8988T (cell line): ENCODE measurements at places on chromosomes 6 and 20.

GRCh38 chr6:36171573-36171972 is 25.0 kb upstream of the BRPF3 start:
- DNase-seq, result no peak

DNA sequence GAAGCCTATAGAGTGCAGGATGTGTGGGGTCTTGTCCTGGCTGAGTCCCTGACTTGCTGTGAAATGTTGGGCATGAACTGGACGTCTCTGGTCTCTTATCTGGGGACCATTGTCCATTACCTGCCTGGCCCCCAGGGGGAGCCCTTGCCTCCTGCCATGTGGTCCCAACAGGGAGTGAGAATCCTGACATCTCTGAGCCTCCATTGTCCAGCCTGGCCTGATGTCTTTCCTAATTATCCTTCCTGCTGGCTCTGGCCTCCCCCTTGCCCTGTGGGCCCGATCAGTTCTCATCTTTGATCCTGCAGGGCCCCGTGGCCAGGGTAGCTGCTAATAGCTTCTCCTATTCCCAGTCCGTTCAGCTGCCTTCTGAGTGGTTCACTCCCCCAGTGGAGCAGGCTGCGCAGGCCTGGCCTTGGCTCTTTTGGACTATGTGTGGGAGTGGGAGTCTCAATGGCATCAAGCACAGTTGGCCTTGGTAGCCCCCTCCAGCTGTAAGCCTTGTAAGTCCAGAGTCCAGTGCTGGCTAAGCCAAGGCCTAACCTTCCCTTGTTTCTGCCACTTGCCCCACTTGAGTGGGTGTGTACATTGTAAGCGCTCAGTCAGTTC is 77.9 kb upstream of the RALY start:
- DNase-seq, result peak; percentile 46

DNA sequence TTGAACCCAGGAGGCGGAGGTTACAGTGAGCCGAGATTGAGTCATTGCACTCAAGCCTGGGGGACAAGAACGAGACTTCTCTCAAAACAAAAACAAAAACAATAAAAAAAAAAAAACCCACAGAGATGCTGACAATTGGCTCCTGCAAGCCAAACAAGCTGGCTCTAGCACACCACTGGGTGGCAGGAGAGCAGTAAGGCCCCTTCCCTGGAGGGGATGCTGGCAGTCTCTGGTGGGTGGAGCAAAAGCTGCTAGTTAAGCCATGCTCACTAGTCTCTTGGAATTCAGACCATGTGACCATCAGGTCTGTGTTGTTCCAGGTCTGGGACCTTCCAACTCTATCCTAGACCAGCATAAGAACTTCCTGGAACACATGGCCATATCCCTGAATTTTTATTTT is 18.9 kb upstream of the DSN1 start:
- peak; percentile 70 for DNase-seq

GRCh38 chr6:166936079-166936787 is 20.1 kb downstream of the RNASET2 start:
- no peak for DNase-seq

- no peak for DNase-seq
These were observed 50.4 kb downstream of the BANF2 start for GRCh38 chr20:17749978-17750721.

DNA sequence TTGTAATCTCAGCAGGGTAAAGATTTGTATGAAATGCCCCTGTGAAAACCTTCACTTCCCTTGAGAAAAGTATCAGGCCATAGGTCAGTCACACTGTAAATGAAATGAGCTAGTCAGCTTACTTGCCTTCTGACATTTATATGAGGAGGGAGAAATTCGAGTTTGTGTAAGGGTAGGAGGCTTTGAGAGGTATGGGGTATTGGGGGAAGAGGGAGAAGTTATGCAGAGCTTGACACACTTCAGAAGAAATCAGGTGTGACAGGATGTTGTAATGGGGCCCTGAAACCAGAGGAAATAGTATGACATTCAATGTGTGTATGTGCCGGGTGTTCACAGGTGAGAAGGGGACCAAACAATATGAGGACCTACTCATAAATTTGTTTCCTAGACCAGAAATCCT is 64.2 kb upstream of the CCN6 start:
- no peak for DNase-seq

- DNase-seq, result no peak
These were observed 56.9 kb downstream of the GNAS-AS1 start for GRCh38 chr20:58793512-58794420.

DNA sequence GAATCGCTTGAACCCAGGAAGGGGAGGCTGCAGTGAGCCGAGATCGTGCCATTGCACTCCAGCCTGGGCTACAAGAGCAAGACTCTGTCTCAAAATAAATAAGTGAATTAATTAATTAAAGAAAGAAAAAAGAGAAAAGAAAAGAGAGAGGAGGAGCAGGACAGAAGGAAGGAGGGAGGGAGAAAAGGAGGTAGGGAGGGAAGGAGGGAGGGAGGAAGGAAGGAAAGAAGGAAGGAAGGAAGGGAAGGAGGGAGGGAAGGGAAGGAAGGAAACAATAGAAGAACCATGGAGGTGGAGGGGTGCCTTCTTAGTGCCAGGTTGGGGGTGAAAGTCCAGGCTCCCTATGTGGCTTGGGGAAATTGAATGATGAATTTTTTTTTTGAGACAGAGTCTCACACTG is 6.5 kb upstream of the AHCY start:
- DNase-seq, result no peak

- DNase-seq, result no peak
These were observed 50.8 kb upstream of the BEND6 start for GRCh38 chr6:56904068-56904467.

GRCh38 chr6:49713346-49713745 is at the start of gene CRISP2:
CRISP2 (minus strand) TSS chr6:49713543; CDS start chr6:49709196, 4,347 bp downstream.
- DNase-seq, result no peak

GRCh38 chr6:133724726-133725125 is 164.2 kb upstream of the TCF21 start:
- DNase-seq, result no peak

GRCh38 chr6:30178837-30179236 is 15.5 kb downstream of the TRIM15 start:
- DNase-seq, result no peak

DNA sequence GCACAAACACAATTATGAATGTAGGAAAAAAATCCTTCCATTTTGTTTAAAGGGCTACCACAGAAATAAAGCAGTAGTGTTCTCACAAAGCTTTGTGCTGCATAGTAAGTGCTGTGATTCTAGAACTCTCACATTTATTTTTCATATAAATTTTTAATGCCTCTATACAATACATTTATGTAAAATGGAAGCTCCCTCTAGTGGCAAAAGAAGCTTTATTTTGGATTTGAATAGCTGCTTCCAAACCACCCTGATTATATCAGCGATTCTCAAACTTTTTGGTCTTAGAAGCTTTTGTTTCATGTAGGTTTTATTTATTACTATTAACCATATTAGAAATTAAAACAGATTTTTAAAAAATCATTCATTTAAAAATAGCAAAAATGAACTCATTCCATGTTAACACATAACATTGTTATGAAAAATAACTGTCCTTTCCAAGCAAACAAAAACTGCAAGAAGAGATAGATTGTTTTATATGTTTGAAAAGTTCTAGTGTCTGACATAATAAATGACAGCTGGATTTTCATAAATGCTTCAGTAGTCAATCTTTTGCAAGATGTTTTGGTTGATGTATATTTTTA is 38.4 kb downstream of the HS3ST5 start:
- no peak for DNase-seq

DNA sequence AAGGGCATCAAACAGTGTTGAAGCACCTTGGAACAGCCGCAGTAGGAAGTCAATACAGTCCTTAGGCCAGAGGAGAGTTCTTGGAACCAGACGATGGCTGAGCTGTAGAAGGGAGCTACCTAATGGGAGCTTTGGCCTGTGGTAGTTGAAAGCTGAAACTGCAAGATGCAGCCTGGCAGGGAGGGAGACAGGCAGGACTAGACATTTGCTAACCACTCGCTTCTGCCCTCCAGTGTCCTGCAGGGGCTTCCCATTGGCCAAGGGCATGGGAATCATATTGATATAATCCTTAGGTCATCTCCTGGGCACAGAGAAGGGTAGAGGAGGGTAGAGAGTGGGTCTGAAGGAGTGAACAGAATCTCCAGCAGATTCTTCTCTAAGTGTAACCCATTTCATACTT is 60.4 kb downstream of the TPD52L1 start:
- DNase-seq, result no peak

GRCh38 chr20:56630506-56631317 is 1.6 kb downstream of the TFAP2C start:
- DNase-seq, result peak; percentile 31

DNA sequence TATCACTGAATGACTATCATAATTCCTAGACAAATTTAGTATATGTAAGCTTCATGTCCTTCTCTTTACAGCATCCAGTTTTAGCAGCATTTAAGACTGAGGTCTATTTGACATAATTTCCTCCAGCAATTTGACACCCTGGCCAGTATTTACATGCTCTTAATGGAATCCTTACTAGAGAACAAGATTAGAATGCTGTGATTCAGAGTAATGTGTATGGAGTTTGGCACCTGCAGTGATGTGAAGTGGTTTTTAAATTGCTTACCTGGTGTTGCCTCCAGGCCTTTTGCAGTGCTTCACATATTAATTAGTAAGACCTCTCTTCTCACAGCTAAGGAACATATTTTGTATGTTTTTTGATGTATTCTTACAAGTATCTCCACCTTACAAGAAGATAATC is 9.8 kb downstream of the NKX2-4 start:
- DNase-seq, result no peak

GRCh38 chr6:131172222-131172621 is 37.0 kb downstream of the AKAP7 start:
- DNase-seq, result no peak

GRCh38 chr6:150666071-150666470 is 66.4 kb downstream of the PLEKHG1 start:
- DNase-seq, result no peak

DNA sequence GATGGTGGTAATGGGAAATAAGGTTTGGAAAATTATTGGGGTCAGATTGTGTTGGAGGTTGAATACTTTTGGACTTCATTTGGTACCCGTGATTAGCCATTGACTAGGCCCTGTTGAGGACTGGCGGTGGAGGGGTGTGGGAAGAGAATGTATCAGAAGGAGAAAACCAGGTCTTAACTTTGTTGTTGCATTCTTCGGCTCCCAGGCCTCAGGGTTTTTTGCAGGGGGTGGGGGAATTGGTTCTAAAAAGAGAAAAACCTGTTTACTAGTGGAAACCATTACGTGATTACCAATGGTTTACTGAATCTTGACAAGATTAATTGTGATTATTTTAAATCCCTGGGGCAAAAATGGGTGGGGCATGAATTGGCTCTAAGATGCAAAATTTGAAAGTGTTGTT is 85.1 kb downstream of the PHF20 start:
- DNase-seq, result no peak

- DNase-seq, result no peak
These were observed 512.8 kb upstream of the CHD6 start for GRCh38 chr20:42130810-42131596.

GRCh38 chr6:88919032-88919431 is 44.4 kb downstream of the RNGTT start:
- no peak for DNase-seq

DNA sequence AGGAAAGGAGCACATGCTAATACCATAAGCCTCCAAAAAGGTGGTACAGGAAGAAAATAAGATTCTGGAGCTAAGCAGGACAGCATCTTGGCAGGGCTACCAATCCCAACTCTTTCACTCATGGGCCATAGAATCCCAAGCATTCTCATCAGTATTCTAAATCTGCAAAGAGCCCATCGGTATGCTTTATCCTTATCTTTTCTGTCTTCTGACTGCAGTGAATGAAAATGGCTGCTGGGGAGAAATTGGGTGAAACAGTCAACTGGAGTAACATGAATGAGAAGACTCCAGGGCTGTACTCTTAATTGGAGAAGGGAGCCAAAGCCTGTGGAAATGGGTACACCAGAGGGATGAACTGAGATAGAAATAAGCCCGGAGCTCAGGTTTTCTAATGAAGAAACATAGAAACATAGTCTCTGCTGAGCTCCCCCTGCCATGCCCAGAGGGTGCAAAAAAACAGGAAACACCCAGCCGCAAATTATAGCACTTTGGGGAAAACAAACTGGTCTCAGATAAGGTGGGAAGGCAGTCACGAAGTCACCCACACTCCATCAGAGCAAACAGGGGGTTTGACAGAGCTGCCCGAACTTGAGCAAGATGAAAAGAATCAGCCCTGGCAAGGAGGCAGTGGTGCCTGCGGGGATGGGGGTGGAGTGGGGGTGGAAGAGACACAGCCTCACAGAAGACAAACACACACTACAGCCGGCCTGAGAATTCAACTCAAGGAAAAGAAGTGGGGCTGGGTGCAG is 35.4 kb upstream of the E2F3 start:
- no peak for DNase-seq

DNA sequence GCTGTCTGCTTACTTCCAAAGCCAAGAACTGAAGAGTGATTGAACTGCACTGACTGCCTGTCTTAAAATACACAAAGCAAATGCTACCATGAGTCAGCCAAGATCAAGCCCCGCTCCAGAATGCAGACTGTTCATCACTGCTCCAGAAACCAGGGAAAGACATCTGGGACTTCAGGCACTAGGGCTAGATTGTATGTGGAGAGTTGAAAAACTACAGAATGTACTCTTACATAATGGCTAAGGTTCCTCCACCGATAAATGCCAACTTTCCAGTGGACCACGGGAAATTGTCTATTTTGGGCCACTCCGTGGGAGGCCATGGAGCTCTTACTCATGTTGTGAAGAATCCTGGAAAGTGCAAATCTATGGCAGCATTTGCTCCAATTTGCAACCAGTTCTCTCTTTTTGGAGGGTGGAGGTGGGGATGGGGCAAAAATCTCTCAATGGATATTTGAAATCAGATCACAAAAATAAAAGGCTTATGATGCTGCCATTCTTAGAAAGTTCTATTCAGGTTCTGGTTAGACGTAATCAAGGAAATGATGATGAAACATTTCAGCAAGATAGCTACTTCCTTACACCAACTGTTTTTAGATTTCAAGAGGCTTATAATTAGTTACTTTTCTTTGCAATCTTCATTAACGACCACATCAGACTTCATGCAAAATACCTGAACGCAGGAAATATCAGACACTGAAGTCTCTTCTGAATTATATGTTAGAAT is 11.8 kb upstream of the CAP2 start:
- DNase-seq, result no peak

- no peak for DNase-seq
These were observed 475.2 kb downstream of the PTPRT start for GRCh38 chr20:42714298-42715141.

DNA sequence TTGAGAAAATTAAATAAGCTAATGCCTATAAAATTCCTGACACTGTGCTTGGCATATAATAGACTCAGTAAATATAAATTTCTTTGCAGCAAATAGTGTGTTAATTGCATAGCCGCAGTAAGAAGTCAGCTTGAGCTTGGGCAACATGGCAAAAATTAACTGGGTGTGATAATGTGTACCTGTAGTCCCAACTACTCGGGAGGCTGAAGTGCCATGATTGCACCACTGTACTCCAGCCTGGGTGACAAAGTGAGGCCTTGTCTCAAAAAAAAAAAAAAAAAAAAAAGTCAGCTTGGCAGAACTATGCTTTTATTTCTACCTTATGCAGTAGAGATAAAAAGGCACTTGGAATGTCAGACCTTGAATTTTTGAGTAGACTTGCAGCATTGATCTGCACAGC is 121.8 kb downstream of the AKAP7 start:
- DNase-seq, result no peak

- no peak for DNase-seq
These were observed 796.3 kb upstream of the MAP3K7 start for GRCh38 chr6:91383207-91383606.
